D721Med (cell line): ENCODE measurements at places on chromosomes 2 and 18.

DNA sequence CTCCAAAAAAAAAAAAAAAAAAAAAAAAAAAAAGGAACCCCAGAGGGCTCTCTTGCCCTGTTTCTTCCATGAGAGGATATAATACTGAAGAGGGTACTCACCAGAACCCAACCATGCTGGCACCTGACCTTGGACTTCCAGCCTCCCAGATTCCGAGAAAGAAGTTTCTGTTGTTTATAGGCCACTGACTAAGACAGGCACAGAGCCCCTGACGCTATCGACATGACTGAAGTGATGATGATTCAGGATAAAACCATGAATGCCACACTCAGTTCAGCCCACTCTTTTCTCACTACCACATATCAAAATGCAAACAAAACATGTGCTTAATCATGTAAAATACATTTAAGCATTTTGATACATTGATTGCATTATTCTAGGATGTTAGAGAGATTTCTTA, 66.1 kb upstream of the CDCA7 start:
- no peak for DNase-seq

GRCh38 chr2:234293973-234294372, 202.9 kb downstream of the ARL4C start:
- no peak for DNase-seq

GRCh38 chr2:21837168-21837960, 713.6 kb downstream of the TDRD15 start:
- DNase-seq = no peak

- DNase-seq = no peak
Measured at GRCh38 chr2:61420991-61421544, 49.8 kb downstream of the USP34 start.

DNA sequence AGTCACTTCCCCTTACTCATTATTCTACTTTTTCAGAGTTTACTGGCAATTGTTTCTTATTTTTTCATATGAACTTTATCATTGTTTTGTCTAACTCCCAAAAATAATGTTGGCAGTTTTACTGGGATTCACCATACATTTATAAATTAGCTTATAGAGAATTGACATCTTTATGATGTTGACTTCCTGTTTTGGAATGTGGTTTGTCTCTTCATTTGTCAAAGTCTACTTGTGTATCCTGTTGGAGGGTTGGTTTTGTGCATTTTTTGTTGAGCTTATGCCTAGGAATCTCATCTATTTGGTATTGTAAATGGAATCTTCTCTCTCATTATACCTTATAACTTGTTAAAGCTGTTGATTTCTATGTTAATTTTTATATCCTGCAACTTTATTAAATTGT, 16.4 kb downstream of the EPC2 start:
- no peak for DNase-seq

GRCh38 chr2:30147715-30148610, 1.2 kb downstream of the YPEL5 start:
- peak; percentile 53 for DNase-seq
